Thoracic aorta (tissue), 2 donors: ENCODE measurements at places on chromosomes 16 and 17. TPM values are rescaled to one million over a fixed set of nuclear protein-coding genes. Genes with fewer than 3 reads are reported as not detected.
A peak's percentile ranks its signal among the peaks of the same experiment; 100 is the strongest.

The IRX5 gene
- total RNA-seq: 2.3 TPM

- H3K4me1 ChIP-seq: no peaks in the 10 kb centered on the region
- no peaks in the 10 kb centered on the region for H3K36me3 ChIP-seq
- H3K27me3 ChIP-seq: no peaks in the 10 kb centered on the region
- DNase-seq: peak; percentile 11
Observed at GRCh38 chr17:67689534-67690177, 28.1 kb upstream of the NOL11 start.

The UTP4 gene
- 59.7 TPM for total RNA-seq

The GNG13 gene
- not detected for total RNA-seq

DNA sequence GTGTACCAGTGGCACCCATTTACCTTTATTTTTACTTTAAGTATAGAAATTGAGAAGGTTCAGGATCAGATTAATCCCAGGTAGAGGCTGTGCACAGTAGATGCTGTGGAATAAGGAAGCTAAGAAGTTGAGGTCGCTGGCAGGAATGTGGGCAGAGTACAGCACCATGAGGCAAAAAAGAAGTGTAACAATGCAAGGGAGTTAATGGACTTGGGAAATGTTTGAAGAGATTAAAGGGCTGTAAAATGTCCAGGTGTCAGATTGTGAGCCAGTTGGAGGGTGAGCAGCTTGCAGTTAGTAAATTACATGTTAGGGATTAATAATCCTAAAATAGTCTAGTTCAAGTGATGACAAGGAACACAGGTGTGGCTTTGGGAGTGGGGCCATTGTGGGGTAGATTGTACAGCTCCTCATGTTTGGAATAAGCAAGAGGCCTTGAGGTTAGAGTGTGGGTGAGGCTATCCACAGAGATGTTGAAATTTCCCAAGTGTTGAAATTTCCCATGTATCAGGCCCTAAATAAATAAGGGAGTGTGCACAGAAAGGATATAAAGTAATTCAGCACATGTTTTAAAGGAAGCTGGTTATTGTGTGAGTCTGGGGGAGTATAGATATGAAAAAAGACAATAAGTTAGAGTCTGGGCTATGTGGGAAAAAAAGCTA is 21.5 kb downstream of the TAT start:
- H3K4me3 ChIP-seq: no peak overlapping the region
- H3K36me3 ChIP-seq: no peaks in the 10 kb centered on the region
- H3K27ac ChIP-seq: no peak overlapping the region

DNA sequence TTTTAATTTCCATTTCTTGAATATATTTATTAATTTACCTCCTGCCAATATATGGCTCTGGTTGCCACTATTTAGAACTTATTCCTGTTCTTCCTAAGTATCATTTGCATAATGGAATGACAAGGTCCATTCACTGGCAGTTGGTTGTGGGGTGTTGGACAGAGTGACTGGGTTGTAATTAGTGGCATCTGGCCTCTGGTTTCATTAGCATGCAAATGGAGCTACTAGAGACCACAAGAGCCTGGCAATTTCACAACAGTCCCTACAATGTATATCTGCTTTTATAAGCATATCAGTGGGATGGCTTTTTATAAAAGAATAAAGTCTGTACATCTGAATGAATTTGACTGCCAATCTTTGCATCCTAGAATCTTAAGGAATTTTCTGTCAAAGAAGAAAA is 1030.9 kb upstream of the CDH8 start:
- no peaks in the 10 kb centered on the region for H3K27me3 ChIP-seq
- no peaks in the 10 kb centered on the region for H3K36me3 ChIP-seq
- H3K4me1 ChIP-seq: no peaks in the 10 kb centered on the region
- no peak overlapping the region for H3K4me3 ChIP-seq
- H3K27ac ChIP-seq: no peak overlapping the region
- no peak for DNase-seq

DNA sequence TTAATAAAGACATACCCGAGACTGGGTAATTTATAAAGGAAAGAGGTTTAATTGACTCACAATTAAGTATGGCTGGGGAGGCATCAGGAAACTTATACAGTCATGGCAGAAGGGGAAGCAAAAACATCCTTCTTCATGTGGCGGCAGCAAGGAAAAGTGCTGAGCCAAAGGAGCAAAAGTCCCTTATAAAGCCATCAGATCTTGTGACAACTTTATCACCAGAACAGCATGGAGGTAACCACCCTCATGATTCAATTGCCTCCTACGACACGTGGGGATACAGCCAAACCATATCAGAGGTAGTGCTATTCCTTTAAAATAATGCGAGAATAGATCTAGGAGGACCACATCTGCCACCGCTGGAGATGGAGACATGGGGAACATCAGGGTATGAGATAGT is 9.0 kb downstream of the C16orf54 start:
- H3K27me3 ChIP-seq: no peaks in the 10 kb centered on the region
- no peak overlapping the region for H3K4me3 ChIP-seq
- no peak overlapping the region for H3K27ac ChIP-seq
- no peak for DNase-seq
- no peaks in the 10 kb centered on the region for H3K36me3 ChIP-seq

DNA sequence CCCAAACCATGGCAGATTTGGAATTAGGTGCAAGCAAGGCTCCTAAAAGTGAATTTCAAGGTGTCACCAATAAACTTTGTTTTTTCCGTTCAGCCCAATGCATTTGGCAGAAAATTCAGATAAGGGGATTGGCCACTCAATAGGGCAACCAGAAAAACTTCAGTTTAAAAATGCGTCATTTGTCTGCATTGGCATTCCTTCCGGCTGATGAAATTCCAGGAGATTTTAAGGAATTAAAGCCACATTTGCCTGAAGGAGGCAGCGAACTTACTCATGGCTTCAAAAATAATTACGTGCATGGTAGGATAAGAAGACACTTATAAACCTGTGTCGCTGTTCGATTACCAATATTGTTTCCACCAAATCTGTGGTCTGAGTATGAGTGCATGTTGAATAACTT is 151.9 kb downstream of the SALL1 start:
- no peaks in the 10 kb centered on the region for H3K36me3 ChIP-seq
- no peaks in the 10 kb centered on the region for H3K27me3 ChIP-seq
- no peak for DNase-seq
- no peaks in the 10 kb centered on the region for H3K4me1 ChIP-seq
- no peak overlapping the region for H3K4me3 ChIP-seq
- H3K27ac ChIP-seq: no peak overlapping the region

The HSD17B2 gene
- not detected for total RNA-seq

DNA sequence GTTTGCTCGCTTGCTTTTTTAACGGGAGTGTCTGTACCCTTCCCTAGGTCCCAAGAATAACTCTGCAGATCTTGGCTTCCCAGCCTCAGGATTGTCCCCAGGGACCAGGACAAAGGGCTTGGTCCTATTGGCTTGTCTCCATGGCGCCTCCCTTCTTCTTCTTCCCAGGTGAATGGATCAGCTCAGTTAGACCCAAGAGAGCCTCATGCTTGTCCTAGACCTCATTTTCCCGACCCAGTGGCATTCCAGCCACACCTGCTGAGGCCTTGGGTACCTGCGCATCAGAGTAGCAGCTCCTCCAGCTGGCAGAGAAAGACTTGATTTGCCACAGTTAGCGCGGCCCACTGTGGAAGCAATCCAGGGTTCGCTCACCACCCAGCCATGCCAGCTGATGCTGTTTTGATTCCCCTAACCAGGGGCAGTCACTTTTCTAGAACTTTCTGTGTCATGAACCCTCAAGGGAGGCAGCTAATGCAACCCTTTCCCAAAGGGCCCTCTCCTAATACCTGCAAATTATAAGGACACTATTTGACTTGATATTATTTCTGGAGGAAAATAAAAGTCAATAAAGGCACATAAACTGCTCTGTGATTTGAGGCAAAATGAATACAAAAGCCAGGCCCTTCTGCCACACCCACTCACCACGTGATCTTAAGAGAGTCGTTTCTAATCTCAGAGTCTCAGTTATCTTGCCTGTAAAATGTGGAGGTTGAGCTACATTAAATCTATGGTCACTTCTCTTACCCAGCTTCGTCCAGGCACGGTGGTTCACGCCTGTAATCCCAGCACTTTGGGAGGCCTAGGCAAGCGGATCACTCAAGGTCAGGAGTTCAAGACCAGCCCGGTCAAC is 13.9 kb downstream of the GPR142 start:
- DNase-seq: no peak
- H3K4me1 ChIP-seq: peaks cover 24% of the 10 kb centered on the region
- H3K36me3 ChIP-seq: no peaks in the 10 kb centered on the region
- no peaks in the 10 kb centered on the region for H3K27me3 ChIP-seq
